ENCODE measurements at places on chromosomes 16 and 17.

- H3K27me3 ChIP-seq, result no peaks in the 10 kb centered on the region
- no peaks in the 10 kb centered on the region for H3K4me1 ChIP-seq
- H3K4me3 ChIP-seq, result no peak overlapping the region
These were observed 131.0 kb downstream of the CCDC144A start for GRCh38 chr17:16820979-16821543.

DNA sequence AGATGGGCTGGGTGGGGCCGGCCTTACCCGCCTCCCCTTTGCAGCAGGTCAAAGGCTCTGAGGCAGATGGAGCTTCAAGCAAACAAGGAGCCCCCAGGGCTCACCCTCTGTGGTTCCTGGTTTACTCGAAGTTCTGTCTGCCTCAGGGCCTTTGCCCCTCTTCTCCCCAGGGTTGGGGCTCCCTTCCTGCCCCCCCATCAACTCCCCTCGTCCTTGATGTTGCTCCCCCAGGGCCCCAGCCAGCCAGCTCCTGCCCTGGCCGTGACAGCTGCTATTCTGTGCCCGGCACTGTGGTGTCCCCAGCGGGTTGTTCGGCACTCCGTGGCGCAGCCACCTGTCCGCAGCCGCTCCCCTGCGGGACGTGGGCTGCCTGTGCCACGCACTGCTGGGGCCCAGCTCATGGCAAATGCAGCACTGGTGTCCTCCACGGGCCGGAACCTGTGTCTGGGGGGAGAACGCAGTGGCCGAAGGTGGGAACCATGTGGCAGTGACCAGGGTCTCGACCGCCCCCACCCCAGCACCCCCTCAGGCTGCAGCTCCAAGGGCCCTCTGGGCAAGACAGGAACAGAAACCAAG, 4.3 kb upstream of the METRN start:
- peaks cover 3% of the 10 kb centered on the region for H3K4me1 ChIP-seq
- H3K27me3 ChIP-seq, result peaks cover 73% of the 10 kb centered on the region
- no peak for DNase-seq
- H3K4me3 ChIP-seq, result no peak overlapping the region

DNA sequence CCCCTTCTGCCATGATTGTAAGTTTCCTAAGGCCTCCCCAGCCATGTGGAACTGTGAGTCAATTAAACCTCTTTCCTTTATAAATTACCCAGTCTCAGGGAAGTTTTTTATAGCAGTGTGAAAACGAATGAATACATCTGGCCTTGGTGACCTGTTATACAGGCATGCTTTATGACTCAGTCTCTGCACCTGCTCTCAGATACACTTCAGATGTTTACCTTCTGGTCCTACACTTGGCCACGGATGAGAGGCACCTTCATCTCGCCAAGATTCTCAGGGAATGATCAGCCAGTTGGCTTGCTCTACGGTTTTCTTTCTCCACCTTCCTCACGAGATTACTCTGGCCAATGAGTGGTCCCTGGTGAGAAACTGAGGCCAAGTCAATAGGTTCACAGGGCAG, 304.7 kb downstream of the CA10 start:
- H3K4me3 ChIP-seq, result no peak overlapping the region
- no peaks in the 10 kb centered on the region for H3K36me3 ChIP-seq
- peak; percentile 32 for DNase-seq
- H3K27ac ChIP-seq, result no peak overlapping the region

DNA sequence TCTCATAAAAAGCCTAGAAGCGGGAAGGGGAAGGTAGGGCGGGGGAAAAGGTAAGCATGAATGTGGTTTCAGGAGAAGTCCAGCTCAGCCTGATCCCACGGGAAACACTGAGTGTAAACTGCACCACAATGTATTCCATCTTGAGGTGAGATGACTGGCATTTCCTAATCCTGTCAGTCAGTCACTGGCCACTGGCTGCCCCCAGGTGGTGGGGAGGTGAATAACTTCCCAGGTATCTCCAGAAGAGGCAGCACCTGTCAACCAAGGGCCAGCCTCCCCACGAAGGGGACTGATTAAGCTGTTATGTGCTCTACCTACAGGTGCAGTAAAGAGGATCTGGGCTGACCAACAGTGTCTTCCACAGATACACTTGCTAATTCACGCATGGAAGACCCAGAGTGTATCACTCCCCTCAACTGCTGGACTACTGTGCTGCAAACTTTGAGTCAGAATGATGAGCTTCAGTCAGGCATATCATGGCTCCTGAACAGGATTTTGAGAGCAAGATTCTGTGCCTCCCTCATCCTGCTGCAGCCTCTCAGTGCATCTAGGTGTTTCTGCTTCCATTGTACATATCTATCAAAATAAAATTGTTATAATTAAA, 108.5 kb upstream of the CCL2 start:
- no peak overlapping the region for H3K27ac ChIP-seq
- H3K36me3 ChIP-seq, result no peaks in the 10 kb centered on the region
- H3K4me3 ChIP-seq, result no peak overlapping the region

DNA sequence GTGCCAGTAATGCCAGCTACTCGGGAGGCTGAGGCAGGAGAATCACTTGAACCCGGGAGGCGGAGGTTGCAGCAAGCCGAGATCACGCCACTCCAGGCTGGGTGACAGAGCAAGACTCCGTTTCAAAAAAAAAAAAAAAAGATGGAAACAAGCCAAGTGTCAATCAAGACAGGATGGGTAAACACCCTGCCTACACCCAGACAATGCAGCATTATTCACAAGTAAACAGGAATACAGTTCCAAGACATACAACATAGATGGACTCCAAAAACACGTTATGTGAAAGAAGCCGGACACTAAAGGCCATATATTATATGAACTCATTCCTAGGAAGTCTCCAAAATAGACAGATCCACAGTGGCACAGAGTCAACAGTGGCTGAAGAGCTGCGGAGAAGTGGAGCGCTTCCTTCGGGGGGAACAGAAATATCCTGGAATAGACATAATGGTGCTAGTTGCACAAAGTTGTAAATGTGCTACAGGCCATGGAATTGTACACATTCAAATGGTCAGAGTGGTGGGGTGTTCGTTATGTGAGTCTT, 33.9 kb downstream of the ANKRD11 start:
- no peak overlapping the region for H3K27ac ChIP-seq
- H3K36me3 ChIP-seq, result peaks cover 4% of the 10 kb centered on the region
- peaks cover 6% of the 10 kb centered on the region for H3K4me1 ChIP-seq
- no peaks in the 10 kb centered on the region for H3K27me3 ChIP-seq

GRCh38 chr16:87207965-87208364, 109.2 kb downstream of the C16orf95 start:
- no peak overlapping the region for H3K4me3 ChIP-seq
- no peaks in the 10 kb centered on the region for H3K36me3 ChIP-seq
- no peaks in the 10 kb centered on the region for H3K27me3 ChIP-seq
- H3K4me1 ChIP-seq, result no peaks in the 10 kb centered on the region

DNA sequence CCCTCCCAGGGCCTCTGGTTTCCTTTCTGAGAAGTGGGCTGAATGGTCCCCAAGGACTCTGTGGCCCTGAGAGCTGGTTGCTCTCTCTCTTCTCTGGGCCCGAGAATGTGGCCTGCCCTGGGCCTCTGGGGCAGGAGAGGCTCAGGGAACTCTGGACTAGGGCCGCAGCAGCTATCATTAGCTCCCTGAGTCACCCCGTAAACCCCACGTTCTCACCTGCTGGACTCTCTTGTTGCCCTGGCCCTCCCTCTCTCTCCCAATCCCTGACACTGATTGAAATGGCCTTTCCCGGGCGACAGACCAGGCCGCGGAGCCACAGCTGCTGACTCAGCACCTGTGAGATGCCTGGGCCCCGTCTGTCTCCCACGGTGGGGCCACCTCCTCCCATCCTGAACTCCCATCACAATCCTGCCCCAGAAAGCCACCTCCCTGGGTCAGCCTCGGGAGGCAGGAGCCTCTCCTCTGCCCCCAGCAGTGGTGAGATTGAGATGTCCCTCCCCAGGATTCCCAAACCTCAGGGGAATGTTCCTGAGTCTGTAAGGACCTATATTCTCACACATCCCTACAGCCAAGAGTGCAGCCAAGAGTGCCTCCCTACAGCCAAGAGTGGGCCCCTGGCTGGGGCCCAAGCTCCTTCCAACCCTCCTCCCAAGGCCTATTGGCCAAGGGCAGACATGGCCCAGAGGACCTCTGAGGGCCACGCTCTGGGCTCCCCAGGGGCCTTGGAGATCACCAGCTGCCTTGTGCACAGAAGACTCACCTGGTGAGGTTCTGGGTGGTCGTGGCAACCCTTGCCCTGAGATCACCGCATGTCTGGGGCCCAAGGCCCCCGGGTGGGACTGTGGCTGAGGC, 470 bp downstream of the TRPV3 start:
- peaks cover 26% of the 10 kb centered on the region for H3K4me1 ChIP-seq
- peak; percentile 84 for DNase-seq
- H3K36me3 ChIP-seq, result peaks cover 3% of the 10 kb centered on the region

DNA sequence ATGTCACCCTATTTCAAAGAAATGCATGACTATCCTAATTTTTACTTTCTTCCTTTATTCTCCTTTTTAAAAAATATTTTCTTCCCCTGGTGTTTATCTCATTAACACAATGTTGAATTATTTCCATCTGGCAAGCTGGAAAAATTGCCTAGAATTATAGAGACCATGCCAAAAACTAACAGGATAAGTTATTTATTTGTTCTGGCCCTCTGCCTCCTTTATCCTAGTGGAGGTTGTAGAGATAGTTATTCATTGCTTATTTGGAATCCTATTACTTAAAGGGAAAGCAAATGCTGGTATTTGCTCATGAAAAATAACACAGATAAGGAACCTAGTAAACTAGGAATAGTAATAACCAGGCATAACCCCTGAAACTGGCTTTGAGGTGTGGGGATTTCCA, 684.9 kb upstream of the KIF2B start:
- no peaks in the 10 kb centered on the region for H3K27me3 ChIP-seq
- H3K4me1 ChIP-seq, result no peaks in the 10 kb centered on the region
- H3K4me3 ChIP-seq, result no peak overlapping the region
- H3K36me3 ChIP-seq, result no peaks in the 10 kb centered on the region
- DNase-seq, result no peak
- H3K27ac ChIP-seq, result no peak overlapping the region

DNA sequence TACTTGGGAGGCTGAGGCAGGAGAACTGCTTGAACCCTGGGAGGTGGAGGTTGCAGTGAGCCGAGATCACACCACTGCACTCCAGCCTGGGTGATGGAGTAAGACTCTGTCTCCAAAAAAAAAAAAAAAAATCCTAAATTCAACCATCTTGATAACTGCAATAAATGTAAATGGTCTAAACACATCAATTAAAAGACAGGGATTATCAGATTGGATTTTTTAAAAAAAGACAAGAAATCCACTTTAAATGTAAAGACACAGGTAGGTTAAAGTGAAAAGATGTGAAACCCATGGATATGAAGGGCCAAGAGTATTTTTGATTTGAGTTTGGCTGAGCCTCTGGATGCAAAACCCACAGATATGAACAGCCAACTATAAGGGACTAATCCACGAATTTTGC, 64.2 kb upstream of the ATP2A3 start:
- peaks cover 80% of the 10 kb centered on the region for H3K36me3 ChIP-seq
- H3K27ac ChIP-seq, result no peak overlapping the region

DNA sequence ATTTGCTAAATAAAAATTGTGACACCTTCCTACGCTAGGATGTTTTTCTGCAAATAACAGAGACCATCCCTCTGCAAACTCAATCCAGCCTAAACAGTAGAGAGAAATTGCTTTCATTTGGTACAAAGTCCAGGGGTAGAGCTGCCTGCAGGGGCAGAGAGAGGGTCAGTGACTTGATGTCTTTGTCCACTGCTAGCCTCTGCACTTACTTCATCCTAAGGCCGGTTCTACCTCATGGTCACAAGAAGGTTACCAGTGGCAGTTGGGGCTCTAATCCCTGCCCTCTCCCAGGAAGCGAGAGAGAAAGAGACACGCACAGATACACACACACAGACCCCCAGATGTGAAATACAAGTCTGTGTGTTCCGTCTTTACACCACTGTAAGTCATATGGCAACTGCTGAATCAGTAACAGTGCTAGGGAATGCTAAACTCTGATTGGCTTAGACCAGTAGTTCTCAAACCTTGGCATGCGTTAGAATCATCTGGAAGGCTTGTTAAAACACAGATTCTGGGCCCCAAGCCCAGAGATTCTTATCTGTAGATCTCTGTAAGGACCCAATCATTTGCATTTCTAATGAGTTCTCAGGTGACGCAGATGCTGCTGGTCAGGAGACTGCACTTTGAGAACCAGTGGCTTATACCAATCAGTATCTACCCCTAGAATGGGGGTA, 13.1 kb upstream of the LPCAT2 start:
- peaks cover 4% of the 10 kb centered on the region for H3K4me1 ChIP-seq
- H3K27ac ChIP-seq, result no peak overlapping the region
- H3K36me3 ChIP-seq, result peaks cover 32% of the 10 kb centered on the region
- H3K27me3 ChIP-seq, result no peaks in the 10 kb centered on the region
- no peak for DNase-seq
- no peak overlapping the region for H3K4me3 ChIP-seq

- no peaks in the 10 kb centered on the region for H3K4me1 ChIP-seq
- no peaks in the 10 kb centered on the region for H3K27me3 ChIP-seq
- H3K4me3 ChIP-seq, result no peak overlapping the region
- DNase-seq, result no peak
These were observed 1537.1 kb upstream of the GOT2 start for GRCh38 chr16:60271025-60271771.

DNA sequence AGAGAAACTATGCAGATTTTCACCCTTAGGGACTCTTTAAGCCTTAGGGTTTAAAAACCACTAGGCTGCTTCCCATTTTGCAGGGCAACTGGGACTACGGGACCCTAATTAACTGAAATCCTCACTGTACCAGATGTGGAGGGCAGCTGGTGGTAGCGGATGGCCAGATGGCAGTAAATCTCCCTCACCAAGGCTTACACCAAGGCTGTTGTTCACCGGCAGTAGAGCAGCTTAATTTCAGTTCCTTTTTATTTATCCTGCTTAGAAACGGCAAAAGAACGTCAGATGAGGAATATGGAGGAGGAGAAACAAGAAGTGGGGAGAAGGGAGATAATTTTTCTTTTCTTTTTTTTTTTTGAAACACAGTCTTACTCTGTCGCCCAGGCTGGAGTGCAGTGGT, 6.5 kb downstream of the ABHD15 start:
- peaks cover 19% of the 10 kb centered on the region for H3K36me3 ChIP-seq
- H3K27ac ChIP-seq, result no peak overlapping the region
- H3K4me1 ChIP-seq, result peaks cover 27% of the 10 kb centered on the region

GRCh38 chr17:5183410-5183793, 8.3 kb downstream of the ZNF594 start:
- H3K4me3 ChIP-seq, result no peak overlapping the region
- H3K27me3 ChIP-seq, result no peaks in the 10 kb centered on the region
- H3K27ac ChIP-seq, result no peak overlapping the region
- H3K4me1 ChIP-seq, result no peaks in the 10 kb centered on the region
- H3K36me3 ChIP-seq, result peaks cover 4% of the 10 kb centered on the region

DNA sequence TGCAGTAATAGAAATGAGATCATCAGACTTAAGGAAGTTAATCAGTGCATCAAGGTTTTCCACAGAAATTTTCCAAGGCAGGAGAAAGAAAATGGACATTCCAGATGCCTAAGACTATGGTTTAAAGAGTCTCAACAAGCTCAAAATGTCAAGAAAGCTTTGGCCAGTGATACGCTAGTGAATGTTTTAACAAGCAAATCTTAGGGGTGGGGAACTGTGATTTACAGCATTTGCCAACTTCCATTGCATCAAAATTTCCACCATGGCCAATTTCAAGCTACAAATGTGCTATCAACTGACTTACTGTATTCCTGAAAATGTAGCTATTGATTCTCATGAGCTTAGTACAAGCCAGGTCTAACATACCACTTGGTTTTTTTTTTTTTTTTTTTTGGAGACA, 82.4 kb upstream of the CLEC3A start:
- H3K4me3 ChIP-seq, result no peak overlapping the region
- H3K4me1 ChIP-seq, result no peaks in the 10 kb centered on the region
- DNase-seq, result no peak
- H3K27ac ChIP-seq, result no peak overlapping the region
- H3K36me3 ChIP-seq, result no peaks in the 10 kb centered on the region
- peaks cover 5% of the 10 kb centered on the region for H3K27me3 ChIP-seq

- no peak overlapping the region for H3K27ac ChIP-seq
- DNase-seq, result no peak
- H3K36me3 ChIP-seq, result no peaks in the 10 kb centered on the region
- H3K4me3 ChIP-seq, result no peak overlapping the region
These were observed 10.1 kb downstream of the CA10 start for GRCh38 chr17:52148288-52148968.

Measured in large intestine (tissue), 12 donors.